ENCODE measurements at places on chromosomes 6 and 20.

DNA sequence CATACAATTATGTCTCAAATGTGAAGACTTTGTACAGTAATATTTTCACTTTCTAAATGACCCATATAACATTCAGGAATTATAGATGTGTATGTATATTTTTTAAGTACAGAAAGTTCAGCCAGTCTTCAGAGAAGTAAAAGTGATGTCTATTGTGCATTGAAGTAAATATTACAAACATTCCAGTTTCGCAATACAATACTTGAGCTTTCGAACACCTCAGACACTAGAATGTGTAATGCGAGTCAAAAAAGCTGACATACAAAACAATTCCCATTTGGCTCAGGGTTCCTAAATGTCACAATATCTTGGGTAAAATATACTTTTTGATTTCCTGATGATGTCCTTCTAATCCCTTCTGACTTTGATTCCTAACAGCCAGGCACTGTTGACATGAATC lies 101.4 kb downstream of the ZNF217 start:
- peaks cover 1% of the 10 kb centered on the region for H3K27me3 ChIP-seq
- H3K4me3 ChIP-seq, result no peak overlapping the region
- no peak for DNase-seq
- no peaks in the 10 kb centered on the region for H3K36me3 ChIP-seq

DNA sequence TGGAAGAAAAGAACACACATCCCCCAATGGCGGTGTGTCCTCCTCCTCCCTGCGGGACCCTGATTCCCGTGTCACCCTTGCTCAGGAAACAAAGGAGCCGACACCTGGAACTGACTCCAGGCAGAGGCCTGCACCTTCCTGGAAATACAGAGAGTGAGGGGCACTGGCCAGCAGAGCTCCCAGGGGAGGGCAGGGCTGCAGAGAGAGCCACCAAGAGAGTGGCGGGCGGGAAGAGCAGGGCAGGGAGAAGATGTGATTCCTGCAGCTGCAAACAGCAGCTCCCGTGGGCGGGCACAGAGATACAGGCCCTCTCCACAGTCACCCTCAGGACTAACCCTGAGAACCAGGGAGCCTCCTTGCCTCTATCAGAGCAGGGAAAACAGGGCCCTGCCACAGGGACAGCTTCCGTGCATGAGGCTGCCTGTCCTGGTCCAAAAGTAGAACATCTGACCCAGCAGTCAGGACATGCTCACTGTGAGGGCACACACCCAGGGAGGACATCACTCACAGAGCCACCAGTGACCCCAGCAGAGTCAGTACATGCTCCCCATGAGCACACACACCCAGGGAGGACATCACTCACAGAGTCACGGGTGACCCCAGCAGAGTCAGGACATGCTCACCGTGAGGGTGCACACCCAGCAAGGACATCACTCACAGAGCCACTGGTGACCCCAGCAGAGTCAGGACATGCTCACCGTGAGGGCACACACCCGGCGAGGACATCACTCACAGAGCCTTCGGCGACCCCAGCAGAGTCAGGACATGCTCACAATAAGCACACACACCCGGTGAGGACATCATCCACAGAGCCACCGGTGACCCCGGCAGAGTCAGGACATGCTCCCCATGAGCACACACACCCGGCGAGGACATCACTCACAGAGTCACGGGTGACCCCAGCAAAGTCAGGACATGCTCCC lies 193.1 kb downstream of the DLL1 start:
- H3K27ac ChIP-seq, result no peak overlapping the region
- H3K4me3 ChIP-seq, result no peak overlapping the region
- H3K36me3 ChIP-seq, result no peaks in the 10 kb centered on the region
- DNase-seq, result peak; percentile 9

DNA sequence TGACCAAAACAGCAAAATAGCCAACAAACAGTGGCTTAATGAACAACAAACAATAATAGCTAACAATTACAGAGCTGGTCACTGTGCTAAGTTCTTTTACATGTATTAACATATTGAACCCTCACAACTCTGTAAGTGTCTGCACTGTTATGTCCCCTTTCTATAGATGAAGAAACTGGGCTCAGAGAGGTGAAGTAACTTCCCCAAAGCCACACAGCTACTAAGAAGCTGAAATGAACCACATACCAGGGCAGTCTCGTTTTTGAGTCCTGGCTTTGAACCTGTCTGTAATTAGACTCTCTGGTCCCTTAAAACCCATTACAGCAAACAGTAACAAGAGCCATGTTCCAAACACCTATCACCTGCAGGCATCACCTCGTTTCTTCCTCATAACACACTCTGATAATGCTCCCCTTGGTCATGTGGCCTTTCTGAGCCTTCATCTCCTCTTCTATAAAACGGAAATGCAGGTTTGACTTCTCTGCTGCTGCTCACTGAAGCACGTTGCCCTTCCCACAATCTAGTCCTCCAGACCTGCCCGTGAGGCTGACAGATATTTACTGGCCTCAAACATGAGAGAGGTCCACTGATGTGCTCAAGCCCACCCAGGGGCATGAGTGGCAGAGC lies 23.3 kb downstream of the KCNK15 start:
- H3K27me3 ChIP-seq, result peaks cover 20% of the 10 kb centered on the region
- DNase-seq, result no peak
- H3K27ac ChIP-seq, result no peak overlapping the region
- no peak overlapping the region for H3K4me3 ChIP-seq
- H3K4me1 ChIP-seq, result peaks cover 17% of the 10 kb centered on the region

DNA sequence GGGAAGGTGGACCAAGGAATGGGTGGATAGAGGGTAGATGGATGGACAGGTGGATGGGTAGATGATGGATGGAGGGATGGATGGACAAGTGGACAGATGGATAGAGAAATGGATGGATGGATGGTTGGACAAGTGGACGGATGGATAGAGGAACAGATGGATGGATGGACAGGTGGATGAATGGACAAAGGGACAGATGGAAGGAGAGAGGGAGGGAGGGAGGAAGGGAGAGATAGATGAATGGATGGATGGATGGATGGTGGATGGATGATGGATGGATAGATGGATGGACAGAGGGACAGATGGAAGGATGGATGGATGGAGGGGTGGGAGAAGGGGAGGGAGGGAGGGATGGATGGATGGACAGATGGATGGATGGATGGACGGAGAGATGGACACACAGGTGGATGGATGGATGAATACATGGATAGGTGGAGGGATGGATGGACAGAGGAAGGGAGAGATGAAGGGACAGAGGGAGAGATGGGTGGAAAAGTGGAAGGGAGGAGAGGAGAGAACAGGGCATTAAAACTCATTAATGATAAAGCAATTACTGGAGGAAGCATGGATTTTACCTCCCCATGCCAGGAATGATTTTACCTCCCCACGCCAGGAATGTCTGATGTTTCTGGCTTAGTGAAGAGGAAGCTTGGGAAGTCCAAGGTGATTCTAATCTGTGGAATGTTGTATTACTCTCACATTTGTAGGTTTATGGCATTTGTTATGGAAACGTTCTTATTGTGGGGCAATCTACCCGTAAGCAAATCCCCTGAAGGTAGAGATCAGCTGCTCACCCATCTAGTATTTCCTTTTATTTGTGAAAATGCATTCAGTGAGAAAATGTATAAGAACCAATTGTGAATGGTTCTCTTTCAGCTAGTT lies 383.3 kb downstream of the TAF4 start:
- no peak overlapping the region for H3K27ac ChIP-seq
- H3K4me1 ChIP-seq, result no peaks in the 10 kb centered on the region
- DNase-seq, result no peak
- H3K27me3 ChIP-seq, result no peaks in the 10 kb centered on the region
- no peaks in the 10 kb centered on the region for H3K36me3 ChIP-seq

- no peak for DNase-seq
- peaks cover 48% of the 10 kb centered on the region for H3K27me3 ChIP-seq
- no peak overlapping the region for H3K4me3 ChIP-seq
- H3K27ac ChIP-seq, result no peak overlapping the region
- H3K36me3 ChIP-seq, result no peaks in the 10 kb centered on the region
Observed at GRCh38 chr20:2596673-2597279, 55.7 kb upstream of the NOP56 start.
